Amniotic epithelial cell (primary cell): ENCODE measurements at places on chromosomes 4 and X.

- peak; percentile 21 for DNase-seq
Measured at GRCh38 chr4:53863158-53863557, 201.2 kb downstream of the CHIC2 start.

DNA sequence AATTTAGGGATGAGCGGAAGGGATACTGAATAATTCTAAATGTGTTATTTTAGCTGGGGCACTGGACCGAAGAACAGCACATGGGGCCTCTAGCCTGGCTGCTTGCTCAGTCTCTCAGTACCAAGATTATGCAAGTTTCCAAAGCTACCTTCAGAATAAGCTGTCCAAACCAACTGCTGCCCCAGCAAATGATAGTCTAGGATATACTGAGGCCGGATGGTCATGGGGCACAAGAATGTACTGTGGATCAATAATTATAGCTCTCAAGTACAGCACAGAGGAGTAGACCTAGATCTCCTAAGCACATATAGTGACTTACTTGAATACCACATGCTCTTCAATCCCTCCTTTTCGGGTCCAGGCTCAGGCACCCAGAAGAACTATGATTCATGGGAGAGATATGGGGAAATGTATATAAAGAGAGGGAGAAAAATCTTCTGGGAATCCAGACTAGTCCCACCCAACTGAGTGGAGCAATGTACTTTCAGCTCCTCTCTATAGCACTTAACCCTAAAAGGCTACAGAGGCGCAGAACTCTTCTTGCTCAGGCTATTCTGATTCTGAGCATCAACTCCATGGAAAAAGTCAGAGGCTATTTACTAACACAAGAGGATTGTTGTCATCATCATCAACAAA is 160.3 kb upstream of the GPC4 start:
- no peak for DNase-seq

- peak; percentile 76 for DNase-seq
Measured at GRCh38 chr4:10656988-10657387, 27.6 kb downstream of the CLNK start.

DNA sequence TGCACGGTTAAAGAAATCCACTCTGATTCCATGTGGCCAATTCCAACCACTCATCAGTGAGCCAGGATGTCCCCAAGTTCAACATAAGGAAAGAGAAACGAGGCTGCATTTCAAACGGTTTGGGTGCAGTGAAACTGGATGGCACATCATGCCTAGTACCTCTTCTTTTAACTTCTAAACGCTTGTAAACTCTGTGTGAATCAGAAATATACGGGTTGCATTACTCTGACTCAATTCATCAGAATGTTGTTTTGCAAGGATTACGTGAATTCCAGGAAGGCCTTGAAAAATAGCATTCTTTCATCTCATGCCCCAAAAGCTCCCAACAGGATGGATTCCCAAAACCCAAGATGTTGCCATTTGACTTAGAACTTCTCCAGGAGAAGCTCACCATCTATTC is 270.4 kb downstream of the LDB2 start:
- DNase-seq: peak; percentile 94

DNA sequence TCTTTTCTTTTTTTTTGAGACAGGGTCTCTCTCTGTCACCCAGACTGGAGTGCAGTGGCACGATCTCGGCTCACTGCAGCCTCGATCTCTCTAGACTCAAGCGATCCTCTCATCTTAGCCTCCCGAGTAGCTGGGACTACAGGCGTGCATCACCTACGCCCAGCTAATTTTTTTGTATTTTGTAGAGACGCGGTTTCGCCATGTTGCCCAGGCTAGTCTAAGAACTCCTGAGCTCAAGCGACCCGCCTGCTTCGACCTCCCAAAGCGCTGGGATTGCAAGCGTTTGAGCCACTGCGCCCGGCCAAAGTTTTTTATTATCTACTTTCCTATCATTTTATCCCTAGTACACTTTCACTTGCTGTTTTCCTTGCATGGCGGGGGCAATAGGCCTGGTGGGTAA is 1.4 kb downstream of the UBA6 start:
- no peak for DNase-seq

DNA sequence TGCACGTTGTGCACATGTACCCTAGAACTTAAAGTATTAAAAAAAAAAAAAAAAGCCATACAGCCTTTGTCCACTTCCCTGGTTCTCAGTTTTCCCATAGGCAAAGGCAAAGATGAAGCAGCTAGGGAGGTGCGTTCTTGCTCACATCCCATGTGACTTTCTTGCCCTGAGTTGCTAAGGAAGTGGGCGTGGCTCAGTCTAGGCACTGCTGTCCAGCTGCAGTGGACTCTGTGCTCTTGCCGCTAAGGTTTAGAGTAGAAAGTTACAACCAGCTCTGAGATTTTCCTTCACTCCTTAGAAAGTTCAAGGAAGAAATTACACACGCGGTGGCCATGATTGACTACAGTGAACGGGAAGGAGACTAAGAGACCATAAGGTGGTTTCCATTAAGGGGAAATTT is 144.7 kb downstream of the NAA11 start:
- no peak for DNase-seq

DNA sequence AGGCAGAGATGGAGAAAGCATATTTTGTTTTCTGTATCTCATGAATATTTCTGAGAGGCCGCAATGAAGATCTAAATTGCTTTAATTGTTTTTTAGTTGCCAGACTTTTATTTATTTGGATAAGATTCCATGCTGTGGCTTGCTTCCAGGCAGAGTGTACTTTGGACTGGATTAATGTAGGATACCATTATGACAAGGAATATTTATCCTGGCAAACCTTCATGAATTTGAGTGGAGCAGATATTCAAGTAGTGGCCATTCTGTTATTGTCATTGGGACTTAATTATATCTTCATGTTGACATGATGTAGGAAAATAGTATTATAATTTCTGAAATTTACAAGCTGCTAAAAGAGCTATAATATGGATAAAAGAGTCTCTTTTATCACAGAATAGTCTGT is 182.9 kb downstream of the C4orf33 start:
- DNase-seq: no peak

GRCh38 chr4:82624819-82625218 is 63.0 kb upstream of the TMEM150C start:
- no peak for DNase-seq

- no peak for DNase-seq
Measured at GRCh38 chr4:134773497-134774000, 572.0 kb upstream of the PABPC4L start.

DNA sequence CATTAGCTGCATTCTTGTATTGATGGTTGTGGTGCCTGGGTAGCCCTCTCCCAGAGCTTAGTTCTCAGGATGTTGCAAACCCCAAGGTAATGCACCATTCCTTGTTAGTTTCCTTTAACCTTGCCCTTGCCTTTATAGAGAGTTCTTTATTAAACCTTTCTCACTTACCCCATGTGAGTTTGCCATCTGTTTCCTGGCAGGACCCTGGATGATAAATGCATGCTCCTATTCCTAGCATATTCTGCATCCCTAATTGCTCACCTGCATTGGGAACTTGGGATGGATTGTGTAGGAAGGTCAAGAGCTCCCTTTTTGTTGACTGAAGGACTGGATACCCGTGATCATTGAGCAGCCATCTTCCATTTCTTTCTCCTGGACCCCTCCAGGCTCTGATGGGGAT is 59.9 kb upstream of the AP1S2 start:
- no peak for DNase-seq

GRCh38 chr4:13207226-13207625 is 276.9 kb downstream of the RAB28 start:
- DNase-seq: no peak

DNA sequence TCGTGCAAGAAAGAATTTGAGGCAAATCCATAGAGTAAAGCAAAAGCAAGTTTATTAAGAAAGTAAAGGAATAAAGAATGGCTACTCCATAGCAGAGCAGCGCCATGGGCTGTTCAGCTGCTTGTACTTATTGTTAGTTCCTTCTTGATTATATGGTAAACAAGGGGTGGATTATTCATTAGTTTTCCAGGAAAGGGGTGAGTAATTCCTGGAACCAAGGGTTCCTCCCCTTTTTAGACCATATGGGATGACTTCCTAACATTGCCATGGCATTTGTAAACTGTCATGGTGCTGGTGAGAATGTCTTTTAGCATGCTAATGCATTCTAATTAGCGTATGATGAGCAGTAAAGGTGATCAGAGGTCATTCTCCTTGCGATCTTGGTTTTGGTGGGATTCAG is 23.5 kb upstream of the CEP135 start:
- DNase-seq: no peak

DNA sequence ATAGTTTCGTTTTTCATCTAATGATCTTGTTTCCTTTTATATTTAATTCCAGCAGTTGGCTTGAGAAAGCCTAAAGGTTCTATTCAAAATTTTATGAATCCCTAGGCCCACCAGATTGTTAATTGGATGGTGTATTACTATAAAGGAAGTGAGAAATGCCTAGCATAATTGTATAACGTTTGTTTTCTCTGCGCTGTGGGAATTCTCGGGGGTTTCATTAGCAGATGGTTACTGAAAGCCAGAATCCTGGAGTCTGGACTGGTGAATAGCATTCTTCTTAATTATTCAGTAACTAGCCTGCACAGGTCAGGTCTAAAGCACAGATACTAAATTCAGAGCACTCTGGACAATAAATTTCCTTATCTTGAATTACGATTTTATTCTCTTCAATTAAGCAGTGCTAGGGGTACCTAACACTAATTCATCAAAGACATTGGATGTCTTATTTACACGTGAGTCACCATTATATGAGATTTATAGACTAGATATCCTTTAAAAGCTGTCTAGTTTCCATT is 459.4 kb downstream of the DTHD1 start:
- DNase-seq: no peak

DNA sequence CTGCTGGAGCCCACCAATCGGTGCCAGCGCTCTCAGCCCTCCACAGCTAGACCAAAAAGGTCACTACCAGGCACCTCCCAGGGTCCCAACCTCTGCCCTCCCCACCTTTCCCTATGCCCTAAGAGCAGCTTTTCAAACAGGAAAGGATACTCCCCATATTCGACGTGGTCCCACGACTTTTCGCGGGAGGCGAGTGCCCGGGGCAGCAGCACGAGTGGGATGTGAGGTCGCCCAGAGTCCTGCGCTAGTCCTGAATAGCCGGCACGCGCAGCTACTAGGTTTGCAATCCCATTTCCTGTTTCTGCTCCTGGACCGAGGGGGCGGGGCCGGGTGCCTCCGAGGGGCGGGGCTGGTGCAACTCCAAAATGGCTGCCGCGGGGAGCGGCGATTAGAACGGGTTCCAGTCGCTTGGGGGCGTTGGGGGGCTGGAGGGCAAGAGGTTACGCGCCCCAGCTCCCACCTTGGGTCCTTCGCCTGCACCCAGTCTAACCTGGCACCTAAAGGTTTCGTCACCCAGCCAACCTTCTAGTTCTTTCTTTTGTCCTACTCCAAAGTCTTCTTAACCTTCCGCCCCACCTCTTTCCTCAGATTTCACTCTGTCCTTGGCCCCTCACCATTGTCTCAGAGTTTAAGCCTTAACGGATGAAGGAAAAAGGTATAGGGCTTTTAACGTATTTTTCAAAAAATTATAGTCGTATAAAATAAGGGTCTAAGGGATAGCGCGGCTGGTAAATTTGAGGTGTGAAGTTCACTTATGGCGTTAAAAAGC is 85.0 kb upstream of the TENT5D start:
- no peak for DNase-seq

DNA sequence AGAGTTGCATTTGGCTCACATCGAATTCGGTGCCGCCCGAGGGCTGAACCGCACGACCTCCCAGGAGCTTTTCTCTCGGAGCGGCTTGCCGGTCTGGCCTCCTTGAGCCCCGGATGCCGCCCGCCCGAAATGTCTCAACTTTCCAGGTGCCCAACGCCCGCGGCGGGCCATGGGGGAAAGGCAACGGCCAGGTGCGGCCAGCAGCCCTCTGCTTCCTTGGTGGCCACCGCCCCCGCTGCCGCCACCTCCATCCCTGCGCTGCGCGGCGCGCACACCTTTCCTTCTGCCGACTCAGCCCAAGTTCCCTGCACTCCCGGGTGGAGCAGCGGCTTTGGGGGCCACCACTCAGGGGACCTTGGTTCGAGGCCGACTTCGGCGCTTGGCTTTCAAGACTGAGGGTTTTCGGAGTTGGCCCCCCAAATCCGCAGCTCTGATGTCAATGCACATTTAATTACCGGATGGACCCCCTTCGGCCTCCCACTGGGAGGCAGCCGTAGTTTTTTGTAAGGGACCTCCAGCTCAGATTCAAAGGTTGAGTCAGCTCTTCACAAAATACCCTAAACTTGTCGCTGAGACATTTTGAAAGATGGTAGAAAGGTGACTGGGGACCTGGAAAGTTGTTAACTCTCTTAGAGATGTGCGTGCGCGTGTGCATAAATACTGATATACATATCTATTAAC is 1.1 kb downstream of the AFF2 start:
- no peak for DNase-seq

DNA sequence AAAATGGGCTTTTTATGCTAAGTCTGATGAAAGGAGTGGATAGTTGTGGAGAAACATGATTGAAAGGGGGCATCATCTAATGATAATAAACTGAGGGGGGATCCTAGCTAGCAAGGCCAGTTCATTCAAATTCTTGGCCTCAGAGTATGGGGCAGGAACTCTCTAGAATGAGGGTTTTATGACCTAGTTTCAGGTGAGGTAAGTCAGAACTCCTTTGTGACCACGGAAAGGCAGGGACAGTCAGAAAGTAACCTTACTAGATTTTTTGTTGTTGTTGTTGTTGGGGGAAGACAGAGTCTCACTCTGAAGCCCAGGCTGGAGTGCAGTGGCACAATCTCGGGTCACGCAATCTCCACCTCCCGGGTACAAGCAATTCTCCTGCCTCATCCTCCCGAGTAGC is 1.5 kb upstream of the PAQR3 start:
- no peak for DNase-seq

- DNase-seq: no peak
Measured at GRCh38 chrX:129780441-129781105, 824 bp downstream of the SASH3 start.

GRCh38 chr4:152073351-152074087 is 312.7 kb upstream of the GATB start:
- DNase-seq: peak; percentile 29

GRCh38 chr4:70818173-70818855 is 21.4 kb downstream of the GRSF1 start:
- no peak for DNase-seq

DNA sequence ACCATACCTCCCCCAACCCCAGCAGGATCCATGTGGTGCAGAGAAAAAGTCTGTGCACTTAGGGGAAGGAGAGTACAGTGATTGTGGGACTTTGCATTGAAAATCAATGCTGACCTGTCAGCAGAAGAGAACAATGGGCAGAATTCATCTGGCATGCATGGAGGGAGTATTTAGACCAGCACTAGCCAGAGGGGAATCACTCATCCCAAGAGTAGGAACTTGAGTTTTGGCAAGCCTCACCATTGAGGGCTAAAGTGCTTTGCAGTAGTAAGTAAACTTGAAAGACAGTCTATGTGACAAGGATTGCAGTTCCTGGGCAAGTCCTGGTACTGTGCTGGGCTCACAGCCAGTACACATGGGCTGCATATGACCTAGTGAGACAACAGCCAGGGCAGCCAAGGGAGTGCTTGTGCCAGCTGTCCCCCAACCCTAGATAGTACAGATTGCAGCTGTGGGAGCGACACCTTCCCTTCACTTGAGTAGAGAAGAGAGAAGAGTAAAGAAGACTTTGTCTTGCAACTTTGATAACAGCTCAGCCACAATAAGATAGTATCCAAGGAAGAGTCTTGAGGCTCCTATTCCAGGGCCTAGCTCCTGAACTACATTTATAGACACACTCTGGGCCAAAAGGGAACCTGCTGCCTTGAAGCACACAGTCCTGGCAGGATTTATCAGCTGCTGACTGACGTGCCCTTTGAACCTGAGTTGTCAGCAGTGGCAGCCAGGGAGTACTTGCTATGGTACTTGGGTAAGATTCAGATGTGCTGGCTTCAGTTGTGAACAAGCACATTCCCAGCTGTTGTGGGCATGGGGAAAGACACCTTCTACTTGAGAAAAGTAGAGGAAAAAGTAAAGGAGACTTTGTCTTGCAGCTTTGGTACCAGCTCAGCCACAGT is 48.7 kb downstream of the HDX start:
- no peak for DNase-seq

GRCh38 chr4:117154251-117154650 is 68.9 kb upstream of the TRAM1L1 start:
- DNase-seq: no peak
